ENCODE measurements at places on chromosomes 4 and X.

- DNase-seq: no peak
Measured at GRCh38 chrX:150664290-150664689, 28.9 kb upstream of the MTMR1 start.

GRCh38 chr4:15037923-15038541 is 35.8 kb downstream of the CPEB2 start:
- DNase-seq: no peak

- DNase-seq: no peak
Measured at GRCh38 chrX:149131774-149132173, 373.3 kb downstream of the IDS start.

DNA sequence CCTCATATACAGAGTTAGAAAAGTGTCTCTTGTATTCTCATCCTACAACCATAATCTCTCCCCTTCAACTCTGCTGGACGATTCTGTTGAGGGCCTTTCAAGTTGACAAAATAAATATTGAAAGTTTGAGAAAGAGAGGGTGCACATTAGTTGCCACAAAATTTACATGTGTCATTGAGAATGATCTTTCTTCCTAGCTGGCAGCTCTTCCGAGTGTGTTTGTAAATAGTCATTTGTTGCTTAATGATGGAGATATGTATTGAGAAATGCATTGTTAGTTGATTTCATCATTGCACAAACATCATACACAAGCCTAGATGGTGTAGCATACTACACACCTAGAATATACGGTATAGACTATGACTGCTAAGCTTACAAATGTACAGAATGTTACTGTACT is 632.8 kb upstream of the AMOT start:
- no peak for DNase-seq

- DNase-seq: no peak
Measured at GRCh38 chrX:83508526-83509253, 600 bp downstream of the POU3F4 start.

GRCh38 chr4:82677327-82677726 is 115.5 kb upstream of the TMEM150C start:
- DNase-seq: no peak

DNA sequence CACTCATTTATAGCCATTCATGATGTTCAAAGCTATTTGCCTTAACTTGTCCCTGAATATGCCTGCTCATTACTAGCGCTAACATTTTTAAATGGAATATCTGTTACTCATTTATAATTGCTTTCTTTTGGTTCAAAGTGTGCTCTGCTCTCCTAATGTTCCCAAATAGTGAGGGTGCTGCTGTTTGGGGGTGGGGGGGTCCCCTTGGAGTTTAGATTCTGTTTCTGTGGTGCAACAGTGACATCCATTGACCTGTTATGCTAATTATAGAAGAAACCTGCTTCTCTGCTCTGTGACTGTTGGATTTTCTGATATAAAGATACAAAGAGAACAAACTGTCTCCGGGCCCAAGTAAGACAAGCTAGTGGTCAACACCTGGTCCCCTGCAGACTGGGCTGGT is 222.4 kb downstream of the SHROOM3 start:
- no peak for DNase-seq
